ENCODE measurements at places on chromosomes 4 and X.

- no peak for DNase-seq
These were observed 96.7 kb upstream of the NKX1-1 start for GRCh38 chr4:1502976-1503375.

DNA sequence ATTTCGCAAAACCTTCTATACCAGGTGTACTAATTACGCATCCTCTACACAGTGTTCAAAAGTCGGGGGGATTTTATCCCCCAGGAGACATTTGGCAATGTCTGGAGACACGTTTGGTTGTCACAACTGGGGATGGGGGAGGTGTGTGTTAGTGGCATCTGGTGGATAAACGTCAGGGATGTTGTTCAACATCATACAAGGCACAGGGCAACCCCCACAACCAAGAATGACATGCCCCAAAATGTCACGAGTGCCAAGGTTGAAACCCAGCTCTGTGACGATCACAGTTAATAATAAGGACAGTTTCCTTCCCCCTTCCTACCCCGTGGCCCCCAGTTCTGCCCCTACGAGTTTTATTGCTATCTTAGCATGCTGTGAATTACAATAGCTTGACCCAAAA is 15.9 kb upstream of the SEL1L3 start:
- DNase-seq, result no peak

DNA sequence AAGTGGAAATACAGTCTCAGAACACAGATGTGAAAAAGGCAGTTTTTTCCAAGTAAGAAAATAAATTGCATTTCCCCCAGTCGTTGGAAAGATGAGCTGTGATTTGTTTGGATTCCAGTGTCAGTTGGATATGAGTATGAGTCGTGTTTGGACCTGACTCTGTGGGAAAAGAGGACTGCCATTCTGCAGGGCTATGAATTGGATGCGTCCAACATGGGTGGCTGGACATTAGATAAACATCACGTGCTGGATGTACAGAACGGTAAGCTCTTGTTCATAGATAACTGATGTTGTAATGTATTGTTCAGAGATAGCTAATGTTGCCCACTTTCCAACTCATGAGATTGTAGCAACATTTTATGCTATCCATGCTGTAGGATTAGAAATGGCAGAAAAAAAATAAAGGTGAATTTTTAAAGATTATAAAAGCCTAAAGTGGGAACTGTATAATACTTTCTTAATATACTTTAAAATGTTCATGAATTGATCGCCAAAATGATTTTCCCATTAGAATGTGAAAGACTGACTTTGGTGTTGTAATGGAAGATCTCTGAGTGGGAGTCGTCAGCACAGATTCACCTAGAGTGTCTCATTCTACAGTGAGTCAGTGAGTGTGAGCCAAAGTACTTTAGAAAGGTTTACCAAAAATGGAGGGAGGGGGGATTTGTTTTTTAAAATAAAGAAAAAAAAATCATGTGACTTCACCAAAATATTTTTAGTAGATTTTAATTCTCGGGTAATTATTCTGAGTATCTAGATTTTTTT is 178.7 kb downstream of the DCTD start:
- no peak for DNase-seq

- DNase-seq, result no peak
These were observed 766 bp upstream of the DNAJB14 start for GRCh38 chr4:99947190-99947578.

DNA sequence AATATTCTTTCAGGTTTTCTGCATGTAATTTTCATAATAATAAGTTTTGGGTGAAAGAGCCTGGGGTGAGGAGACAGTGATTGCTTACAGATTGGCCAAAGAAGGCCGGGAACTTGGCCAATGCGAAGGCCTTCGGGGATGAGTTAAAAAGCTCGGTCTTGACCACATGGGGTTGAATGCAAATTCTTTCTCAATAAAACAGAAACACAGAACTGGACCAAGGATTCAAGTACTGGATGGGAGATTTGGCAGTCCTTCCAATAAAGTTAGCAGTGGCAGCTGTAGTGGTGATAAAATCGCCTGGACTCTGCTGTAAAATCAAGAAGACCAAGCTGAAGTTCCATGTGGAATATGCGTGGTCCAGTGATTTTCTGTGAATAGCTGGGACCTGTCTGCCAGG is 282.2 kb upstream of the KLF3 start:
- DNase-seq, result no peak

DNA sequence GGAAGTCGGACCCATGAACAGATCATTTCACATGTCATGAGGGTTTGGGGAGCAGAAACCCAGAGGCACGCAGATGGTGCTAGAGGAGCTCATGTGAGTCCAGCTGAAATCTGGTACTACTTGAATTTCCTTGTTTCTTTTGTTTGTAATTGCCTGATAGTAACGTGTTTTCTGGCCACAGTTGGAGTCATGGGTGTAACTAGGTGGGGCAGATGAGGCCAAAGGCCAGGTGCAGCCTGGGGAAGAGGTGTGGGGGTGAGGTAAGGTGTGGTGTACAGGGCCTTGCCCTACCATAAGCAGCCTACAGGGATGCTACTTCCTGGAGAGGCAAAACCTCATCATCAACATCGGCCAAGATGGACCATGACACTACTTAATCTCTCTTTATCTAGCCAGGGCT is 271.4 kb downstream of the PTTG2 start:
- DNase-seq, result no peak

- DNase-seq, result no peak
These were observed 8.7 kb downstream of the RHOH start for GRCh38 chr4:40205259-40206198.

- DNase-seq, result peak; percentile 31
These were observed 45.1 kb upstream of the TAPT1 start for GRCh38 chr4:16271411-16271810.

GRCh38 chr4:174595141-174595929 is 73.0 kb upstream of the HPGD start:
- no peak for DNase-seq

- DNase-seq, result no peak
These were observed 69.4 kb downstream of the NSG1 start for GRCh38 chr4:4456351-4456750.

DNA sequence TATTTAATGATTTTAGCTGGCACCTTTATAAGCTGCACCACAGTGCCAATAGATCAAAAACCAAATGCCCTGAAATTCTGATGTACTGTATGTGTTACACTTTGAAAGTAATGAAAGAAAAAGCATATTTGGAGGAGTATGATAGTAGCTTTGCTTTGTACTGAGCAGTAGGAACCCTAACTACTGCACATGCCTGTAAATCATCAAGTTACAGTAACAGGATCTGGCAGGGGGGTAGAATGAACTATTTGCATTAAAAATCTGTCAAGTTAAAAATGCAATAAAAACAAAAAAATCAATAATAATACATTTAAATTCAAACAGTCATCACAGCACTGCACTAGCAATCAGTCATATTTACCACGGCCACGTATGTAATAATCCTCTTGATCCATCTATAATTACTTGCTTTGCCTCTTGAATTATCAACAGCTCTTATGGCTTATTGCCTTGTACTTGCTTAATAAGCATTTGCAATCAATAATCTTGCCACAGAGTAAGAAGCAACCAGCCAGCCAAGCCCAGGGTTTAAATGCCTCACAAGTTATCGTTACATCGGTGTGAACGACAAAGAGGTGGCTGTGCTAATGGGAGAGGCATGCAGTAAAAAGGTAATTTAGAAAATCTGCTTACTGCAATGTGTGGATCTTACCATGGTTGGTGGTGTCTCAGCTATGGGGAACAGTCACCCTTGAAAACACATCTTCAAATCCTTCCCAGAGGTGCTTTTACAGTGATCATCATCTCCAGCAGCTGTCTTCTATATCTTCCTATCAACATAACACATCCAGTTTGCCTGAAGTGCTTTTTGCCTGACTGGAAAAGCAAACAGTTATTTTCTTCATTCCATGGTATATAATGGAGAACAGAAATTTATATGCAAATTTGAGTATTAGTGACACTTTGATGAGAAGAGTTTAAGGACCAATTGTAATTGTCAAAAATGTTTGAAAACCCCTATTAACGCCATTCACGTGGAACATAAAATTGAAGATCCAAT is 1812.1 kb upstream of the ADGRL3 start:
- DNase-seq, result no peak

DNA sequence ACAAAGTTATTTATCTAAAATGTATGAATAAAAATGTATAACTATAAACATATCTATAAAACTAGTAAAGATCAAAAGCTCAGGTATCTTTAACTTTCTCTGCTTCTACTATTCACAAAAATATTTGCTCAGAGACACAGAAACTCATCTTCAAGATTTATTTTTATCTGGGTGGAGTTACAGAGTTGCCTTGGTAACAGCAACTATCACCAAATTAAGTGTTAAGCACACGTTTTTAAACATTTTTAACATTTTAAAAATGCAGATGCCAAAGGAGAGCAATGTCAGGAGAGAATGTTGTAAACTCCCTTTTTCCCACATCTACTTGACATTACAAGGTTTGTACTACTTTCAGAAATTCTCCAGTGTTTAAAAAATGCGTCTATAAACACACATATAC is 71.4 kb downstream of the SNCA start:
- DNase-seq, result no peak

GRCh38 chr4:172865103-172865502 is 303.5 kb upstream of the GALNT7 start:
- no peak for DNase-seq

GRCh38 chrX:114152130-114152529 is 431.8 kb upstream of the HTR2C start:
- no peak for DNase-seq

- DNase-seq, result no peak
These were observed 80.6 kb upstream of the CD99 start for GRCh38 chrX:2610246-2611170.

- no peak for DNase-seq
These were observed 86.6 kb downstream of the DDIT4L start for GRCh38 chr4:100103671-100104070.

Measured in NCI-H2081 (cell line).